ENCODE measurements at places on chromosomes 6 and 20.

DNA sequence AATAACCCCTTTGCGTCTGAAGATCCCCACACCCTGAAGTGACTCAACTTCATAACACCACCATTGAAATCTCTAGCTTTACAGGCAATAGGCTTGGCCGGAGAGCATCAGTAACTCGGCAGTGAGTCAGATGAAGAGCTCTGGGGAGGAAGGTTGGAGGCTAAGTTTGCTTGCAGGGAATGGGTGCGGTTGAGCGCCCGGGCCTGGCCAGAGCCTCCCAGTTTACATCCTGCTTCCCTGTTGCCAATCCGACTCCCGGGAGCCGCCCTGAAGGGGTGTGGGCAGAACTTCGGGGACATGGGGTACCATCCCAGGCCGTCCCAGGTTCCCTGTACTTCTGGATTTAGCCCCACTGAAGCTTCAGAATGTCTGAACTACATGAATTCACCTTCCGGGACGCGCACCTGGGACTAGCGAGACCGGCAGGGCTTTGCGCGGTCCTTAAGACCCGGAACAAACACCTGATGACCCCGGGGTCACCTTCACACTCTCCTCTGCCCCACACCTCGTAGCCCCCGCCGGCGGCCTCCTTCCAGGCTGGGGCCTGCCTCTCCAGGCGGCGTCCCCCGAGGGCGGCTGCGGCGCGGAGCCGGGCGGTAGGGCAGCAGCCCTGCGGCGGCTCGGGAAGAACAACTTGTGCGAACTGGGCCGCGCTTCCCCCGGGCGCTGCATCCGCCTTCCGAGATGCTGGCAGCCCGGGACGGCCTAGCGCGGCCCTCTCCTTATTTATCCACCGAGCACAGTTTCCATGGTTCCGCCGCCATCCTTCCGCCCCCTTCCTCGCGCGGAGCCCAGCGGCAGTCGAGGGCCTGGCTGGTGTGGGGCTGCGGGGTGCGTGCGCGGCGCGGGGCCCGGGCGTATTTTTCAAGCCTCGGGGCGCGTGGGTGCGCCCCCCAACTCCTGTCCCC, 56.6 kb upstream of the RREB1 start:
- DNase-seq: peak; percentile 20

- DNase-seq: no peak
These were observed 15.6 kb downstream of the ARG1 start for GRCh38 chr6:131588643-131589042.

GRCh38 chr6:43673444-43674084, 14.0 kb downstream of the MRPS18A start:
- no peak for DNase-seq

- no peak for DNase-seq
These were observed 94.1 kb downstream of the DACT2 start for GRCh38 chr6:168225471-168225911.

- no peak for DNase-seq
These were observed 37.0 kb downstream of the VSTM2L start for GRCh38 chr20:37939701-37940560.

DNA sequence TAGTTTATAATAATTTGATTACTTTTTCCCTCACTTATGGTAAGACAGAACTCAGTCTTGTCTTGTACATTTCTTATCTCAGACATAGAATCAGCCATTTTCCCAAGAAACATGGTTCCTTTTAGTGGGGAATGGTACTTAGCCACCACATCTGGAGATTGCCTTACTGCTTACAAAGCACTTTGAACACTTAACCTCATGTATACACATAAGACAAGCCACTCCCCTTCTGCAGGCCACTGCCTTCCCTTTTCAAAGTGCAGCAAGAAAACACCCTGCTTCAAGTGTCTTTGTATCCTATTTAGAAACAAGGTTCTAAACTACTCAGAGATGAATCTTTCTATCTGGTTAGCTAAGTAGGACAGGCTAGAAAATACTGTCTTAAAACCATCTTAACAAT, 159.2 kb downstream of the UBE3D start:
- DNase-seq: peak; percentile 17

DNA sequence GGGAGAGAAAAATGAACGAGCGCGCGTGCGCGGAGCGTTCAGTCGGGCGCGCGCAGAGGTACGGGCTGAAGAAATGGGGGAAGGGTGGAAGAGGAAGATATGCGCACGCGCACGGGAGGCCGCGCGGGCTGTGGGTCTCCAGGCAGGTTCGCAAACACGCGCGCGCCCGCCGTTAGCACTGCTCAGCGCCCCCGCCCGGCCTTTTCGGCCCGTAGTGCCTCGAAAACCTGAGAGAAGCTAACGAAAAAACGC, 393 bp downstream of the BCLAF1 start:
- DNase-seq: peak; percentile 90

- no peak for DNase-seq
These were observed 305.5 kb downstream of the FOXC1 start for GRCh38 chr6:1915226-1915625.

- peak; percentile 57 for DNase-seq
These were observed 6.7 kb downstream of the PSMA7 start for GRCh38 chr20:62136283-62137091.

DNA sequence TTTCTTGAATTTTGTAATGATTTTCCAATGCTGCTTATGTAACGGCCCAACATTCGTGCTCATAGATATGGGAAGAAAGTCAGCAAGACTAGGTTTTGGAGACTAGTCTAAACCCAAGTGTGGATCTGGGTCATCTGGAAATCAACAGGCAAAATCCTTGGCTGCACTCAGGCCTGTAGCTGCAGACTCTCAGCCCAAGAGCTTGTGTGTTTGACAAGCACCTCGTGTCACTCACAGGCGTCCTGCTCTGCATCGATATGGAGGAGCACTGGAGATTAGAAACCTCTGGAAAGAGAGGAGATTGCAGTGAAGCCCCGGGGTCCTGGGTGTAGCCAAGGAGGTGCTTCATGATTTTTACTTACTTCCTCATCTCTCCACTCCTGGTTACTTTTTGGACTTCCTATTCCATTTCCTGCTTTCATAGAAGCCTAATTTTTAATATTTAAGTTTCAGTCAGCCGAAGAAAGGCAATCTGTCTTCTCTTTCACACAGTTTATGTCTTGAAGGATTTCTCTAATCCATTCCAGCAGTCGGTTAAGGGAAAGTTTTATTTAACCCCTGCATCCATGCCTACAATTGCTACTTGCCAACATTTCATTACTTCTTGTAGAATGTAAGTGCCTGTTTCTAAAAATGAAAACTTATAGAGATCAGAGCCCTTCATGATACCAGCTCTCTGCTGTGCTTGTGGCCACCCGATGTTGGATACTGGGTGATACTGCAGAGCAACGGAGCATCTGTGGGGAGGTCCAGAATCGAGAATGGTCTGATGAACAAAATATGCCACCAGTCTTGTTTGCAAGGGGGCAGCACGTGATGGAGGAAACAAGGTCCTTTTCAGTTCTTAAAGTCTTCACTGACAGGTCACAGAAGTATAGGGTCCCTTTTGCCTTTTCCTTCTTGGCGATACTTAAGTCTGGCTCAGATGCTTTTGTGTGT, 296.3 kb downstream of the QKI start:
- DNase-seq: no peak

All from EL (cell line).